Stimulated activated CD8-positive, alpha-beta memory T cell treated with anti-CD3 and anti-CD28 coated beads, Interleukin-2, amount 100 ng/mL, for 48 hours (primary cell): ENCODE measurements at places on chromosomes 3 and 15.

DNA sequence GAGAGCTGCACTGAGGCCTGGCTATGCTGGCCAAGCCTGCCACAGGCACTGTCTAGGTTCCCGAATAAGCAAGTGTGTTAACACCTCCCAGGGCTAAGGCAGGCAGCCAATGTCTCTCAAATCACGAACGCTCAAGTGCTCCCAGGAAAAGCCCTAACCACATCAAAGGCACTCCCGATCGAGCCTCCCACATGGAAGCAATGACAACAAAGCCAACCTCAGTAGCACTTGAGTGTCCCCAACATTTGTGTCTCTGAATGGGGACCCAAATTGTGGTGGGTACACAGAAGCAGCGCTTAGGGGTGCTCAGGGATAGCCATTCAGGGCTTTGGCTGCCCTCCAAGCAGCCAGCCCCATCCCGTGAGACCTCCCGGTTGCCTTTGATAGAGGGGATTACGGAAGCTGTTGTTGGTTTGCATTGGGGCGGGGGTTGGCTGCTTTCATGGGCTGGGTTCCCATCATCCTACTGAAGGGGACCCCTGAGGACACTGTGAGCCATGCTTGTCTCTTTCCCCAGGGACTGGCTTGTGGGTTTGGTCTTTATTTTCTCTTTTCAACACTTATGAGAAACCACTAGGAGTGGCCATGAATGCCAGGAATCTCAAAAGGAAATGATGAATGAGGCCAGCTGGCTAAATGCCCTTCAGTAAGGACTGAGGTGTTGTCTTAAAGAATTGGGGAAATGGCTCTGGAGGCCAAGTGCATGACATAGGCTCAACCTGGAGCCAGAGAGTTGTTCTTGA lies 234.1 kb upstream of the FEZF2 start:
- no peak for DNase-seq

DNA sequence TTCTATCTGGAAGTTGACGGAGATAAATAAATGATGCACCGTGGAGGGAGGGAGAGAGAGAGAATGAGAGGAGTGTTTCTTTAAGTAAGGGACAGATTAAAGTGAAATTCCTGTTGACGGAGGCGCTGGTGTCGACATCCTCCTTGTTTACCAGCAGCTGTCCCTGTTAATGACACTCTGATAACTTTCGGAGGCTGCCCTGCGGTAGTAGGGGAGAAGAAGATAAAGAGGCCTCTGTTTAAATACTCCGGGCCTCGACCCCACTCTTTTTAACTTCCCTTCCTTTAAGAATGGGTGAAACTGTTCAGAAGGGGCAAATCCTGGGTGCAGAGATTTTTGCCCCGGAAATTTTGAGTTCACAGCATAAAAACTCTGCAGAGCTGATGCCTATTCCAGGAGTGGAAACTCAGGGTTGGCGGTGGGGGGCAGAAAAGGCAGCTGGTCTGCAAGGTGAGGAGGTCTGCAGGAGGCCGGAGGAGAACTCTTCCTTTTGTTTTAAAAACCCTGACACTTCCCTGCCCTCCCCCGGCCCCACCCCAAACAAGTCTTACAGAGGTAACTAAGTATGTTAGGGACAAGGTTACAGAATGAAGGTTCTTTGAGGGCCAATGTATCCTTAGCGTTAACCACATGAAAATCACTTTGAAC lies 276.6 kb upstream of the NR2F2 start:
- no peak for DNase-seq

GRCh38 chr3:141471160-141471559 lies 15.7 kb upstream of the RASA2 start:
- DNase-seq, result no peak

DNA sequence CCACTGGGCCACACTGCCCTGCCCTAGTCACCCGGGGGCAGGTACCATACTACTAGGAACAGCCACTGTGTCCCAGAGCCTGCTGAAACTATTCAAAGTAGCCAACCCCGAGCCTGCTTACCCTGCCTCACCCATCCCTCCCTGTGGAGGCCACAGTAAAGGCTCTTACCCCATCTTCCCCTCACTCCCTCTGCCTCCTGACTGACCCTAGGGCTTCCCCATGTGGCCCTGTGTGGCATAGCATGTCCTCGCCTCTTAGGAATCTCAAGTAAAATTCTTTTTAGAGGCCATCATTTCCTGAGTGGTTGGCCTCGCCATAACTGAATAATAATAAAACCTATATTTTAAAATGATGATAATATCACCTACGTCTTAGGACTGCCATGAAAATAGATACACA lies 112.2 kb upstream of the SLC6A11 start:
- no peak for DNase-seq

DNA sequence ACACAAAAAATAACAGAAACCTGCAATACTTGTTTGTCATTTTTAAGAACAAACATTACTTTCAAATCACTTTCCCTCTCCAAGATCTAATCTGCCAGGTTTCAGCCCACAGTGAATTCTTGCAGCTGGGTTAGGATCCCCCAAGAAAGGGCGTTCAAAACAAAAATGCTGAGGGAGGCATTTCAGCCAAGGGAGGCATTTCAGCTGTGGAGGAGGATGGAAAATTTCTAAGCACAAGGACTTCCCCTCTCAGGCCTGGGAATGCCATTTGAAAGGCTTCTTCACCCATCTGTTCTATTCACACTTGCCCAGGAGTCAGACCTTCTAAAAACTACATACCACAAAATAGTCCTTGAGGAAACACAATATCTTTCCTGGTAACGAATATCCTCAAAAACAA lies 69.1 kb downstream of the P3H2 start:
- no peak for DNase-seq

- DNase-seq, result no peak
Observed at GRCh38 chr3:37813403-37813802, 48.3 kb upstream of the CTDSPL start.

GRCh38 chr3:11995120-11995519 lies 9.1 kb upstream of the SYN2 start:
- DNase-seq, result no peak

GRCh38 chr3:42019144-42019952 lies 57.4 kb upstream of the ULK4 start:
- DNase-seq, result no peak

DNA sequence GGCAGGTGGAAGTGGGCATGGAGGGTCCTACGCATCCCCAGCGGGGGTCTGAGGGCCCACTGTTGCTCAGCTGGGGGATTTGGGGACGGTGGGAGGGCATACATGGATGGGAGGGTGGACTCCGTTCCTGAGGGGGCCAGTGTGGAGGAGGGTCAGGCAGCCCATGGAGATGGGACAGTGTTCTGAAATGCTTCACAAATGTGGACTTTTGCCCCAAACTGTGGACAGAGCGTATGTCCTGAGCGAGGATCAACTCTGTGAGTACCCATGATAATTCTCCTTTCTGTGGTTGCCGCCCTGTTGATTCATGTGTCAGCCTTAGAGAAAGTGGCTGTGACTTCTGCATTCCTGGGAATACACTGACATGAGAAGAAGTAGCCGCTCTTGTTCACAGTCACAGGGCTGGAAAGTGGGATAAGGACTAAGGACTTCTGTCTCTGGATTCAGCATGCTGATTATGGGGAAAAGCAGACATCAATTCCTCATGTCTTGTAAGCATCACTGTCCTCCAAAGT lies 33.4 kb downstream of the SMAD3 start:
- no peak for DNase-seq

DNA sequence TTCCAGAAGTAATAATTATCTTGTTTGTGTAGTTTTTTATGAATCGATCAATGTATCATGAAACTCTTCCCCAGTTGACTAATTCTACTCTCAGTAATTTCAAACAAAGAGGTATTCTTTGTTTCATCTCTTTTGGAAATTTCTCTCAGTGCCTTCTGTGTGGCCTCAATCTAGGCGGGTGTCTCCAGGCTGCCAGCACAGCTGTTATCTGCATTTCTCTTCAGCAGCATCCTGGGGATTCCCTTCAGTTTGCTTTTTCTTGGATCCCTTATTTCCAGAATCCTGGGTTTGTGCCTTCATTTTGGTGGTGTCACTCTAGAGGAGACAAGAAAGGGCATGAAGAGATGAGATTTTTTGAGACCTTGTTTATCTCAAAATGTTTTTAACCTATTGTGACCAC lies 22.7 kb downstream of the NIPA2 start:
- DNase-seq, result no peak

GRCh38 chr3:116812949-116813348 lies 103.4 kb downstream of the TUSC7 start:
- DNase-seq, result no peak

- DNase-seq, result no peak
Observed at GRCh38 chr15:82595766-82596165, 51.4 kb downstream of the CPEB1 start.

DNA sequence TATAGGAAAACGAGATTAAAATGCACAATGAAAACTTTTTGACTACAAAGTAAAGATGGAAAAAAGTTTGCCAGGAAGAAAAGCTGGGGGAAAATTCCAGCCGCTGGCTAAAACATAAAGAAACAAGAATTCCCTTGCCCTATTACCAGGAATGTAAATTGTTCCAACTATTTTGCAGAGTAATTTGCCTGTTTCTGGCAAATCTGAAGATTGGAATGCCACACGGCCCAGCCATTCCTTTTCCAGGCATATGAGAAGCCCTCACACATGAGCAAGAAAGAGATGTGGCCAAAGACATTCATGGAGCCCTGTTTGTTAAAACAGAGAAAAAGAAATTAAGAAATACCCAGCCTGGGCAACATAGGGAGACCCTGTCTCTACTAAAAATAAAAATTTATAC lies 8.4 kb upstream of the GATA2 start:
- no peak for DNase-seq

GRCh38 chr3:129312671-129313414 lies 34.2 kb downstream of the HMCES start:
- no peak for DNase-seq

DNA sequence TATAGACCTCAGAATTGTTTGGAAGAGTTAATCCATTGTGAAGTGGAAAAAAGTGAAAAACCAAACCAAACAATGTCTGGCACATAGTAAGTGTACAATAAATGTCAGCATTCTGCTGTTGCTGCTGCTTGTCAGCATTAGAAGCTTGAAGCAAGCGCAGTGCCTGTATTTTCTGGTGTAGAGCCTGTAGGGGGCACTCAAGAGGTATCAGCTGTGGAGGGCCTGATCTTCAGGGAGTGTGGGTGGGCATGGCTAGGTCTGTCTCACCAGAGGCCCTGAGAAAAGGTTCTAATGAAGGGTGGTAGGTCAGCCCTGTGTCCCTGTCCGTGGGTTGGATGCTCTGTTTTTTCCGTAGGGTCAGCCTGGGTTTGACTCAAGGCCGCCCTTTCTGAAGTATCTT lies 3.6 kb downstream of the ADAMTSL3 start:
- no peak for DNase-seq

DNA sequence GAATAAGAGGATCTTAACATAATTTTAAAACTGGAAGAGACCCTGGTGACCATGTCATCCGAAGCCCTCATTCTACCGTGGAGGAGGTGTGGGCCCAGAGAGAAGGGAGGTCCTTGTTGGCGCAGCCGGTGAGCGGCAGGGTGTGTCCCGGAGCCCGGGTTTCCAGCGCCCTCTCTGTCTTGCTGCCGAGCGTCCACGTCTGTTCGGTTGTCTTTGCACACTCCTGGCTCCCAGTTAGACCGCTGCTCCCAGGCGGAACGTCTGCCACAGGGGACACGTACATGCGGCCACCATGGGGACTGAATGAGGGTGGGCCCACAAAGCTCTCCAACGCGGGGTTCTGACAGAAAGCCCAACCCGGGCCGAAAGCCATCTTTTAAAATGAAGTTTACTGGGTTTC lies 6.6 kb upstream of the MUC4 start:
- no peak for DNase-seq

DNA sequence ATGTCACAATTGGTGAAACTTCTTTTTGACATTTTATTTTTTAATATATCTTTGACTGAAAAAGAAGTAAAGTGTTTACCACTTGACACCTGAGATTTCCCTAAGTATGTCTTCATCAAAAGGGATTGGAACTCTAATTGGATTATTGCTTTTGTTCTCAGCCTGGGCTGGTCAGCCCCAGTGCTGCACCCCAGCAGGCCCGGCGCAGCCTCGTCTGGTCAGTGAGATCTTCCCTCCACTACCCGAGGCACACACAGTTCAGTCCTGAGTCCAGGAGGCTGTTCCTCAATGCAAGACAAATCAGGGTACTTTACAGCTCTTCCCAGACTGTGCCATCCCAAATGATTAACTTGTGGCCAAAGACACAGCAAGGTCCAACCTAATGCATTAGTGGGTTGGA lies 146.9 kb upstream of the SEMA6D start:
- DNase-seq, result no peak

- peak; percentile 39 for DNase-seq
Observed at GRCh38 chr15:60798821-60799220, 319.9 kb upstream of the ICE2 start.

DNA sequence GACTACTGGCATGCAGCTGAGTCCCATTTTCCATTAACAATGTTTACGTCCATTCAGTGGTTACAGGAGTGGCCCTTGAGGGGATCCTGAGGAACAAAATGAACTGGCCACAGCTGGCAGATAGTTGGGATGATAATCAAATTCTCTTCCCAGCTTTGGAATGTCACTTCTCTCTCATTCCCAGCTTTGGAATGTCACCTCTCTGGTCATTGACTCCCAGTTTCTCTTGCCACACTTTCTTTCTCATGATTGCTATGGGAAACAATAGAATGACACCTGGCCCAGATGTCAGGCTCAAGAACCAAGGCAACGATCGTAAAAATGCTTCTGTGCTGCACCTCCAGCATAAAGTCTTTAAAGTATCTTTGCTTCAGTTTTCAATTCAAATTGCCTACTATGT lies 34.0 kb downstream of the ATP13A4 start:
- DNase-seq, result no peak

DNA sequence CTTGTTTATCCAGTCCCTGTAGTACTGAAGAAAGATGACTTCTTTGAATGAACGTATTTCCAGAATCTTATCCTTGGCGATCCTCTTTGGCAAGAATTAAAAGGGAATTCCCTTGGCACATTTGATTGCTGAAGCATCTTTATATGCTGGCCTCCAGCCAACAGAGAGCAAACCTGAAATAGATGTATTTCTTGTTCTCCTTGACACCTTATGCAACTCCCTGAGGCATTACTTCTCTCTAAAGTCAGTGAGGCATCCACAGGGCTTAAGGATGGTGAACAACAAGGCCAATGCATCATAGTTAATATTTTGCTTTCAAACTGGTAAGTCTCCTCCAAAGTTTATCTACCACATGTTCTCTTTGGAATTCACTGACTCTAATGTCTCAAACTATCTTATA lies 450.9 kb upstream of the THRB start:
- DNase-seq, result no peak

- DNase-seq, result no peak
Observed at GRCh38 chr3:113084777-113085176, 94.0 kb downstream of the GTPBP8 start.
